ENCODE measurements at places on chromosomes 16 and 17. TPM values are rescaled to one million over a fixed set of nuclear protein-coding genes. Genes with fewer than 3 reads are reported as not detected.
A peak's percentile ranks its signal among the peaks of the same experiment; 100 is the strongest.

Gene ARL5C
- total RNA-seq, result not detected

Gene KRTAP1-1
- not detected for total RNA-seq

Gene LRRC75A
- 23.7 TPM for total RNA-seq

Gene KRT12
- total RNA-seq, result not detected

Gene PRR15L
- total RNA-seq, result not detected

Gene BRICD5
- 7.9 TPM for total RNA-seq

Gene ACSM2A
- total RNA-seq, result not detected

Gene TVP23A
- 2.2 TPM for total RNA-seq

Gene RASD1
- total RNA-seq, result 13.1 TPM

Gene C16orf54
- 41.6 TPM for total RNA-seq

Gene MAF
- total RNA-seq, result 106 TPM

GRCh38 chr17:48426019-48426665 lies 3.9 kb downstream of the SKAP1 start:
- no peak for DNase-seq

GRCh38 chr16:4057439-4057877 lies 58.8 kb downstream of the ADCY9 start:
- no peak for DNase-seq

- DNase-seq, result no peak
Measured at GRCh38 chr17:64277831-64278562, 14.9 kb upstream of the TEX2 start.

DNA sequence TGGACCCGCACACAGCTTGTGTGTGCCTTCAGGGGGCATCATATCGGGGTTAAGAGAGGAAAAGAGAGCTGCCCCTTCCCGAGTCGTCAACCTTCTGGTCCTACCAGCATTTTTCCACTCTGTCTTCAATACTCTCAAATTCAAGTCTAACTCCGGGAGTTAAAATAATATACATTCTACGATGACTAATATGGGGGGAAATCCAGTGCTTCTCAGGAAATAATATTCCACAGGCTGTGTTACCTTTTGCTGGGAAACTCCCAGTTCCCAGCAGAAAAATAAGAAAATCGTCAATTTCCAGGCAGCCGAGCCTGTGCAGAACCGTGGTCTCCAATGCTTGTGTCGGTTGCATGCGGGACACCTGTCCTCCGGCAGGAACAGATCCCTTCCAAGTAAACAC lies 105.0 kb upstream of the FOXF1 start:
- DNase-seq, result no peak

GRCh38 chr16:30131869-30132475 lies 9.0 kb upstream of the MAPK3 start:
- no peak for DNase-seq

DNA sequence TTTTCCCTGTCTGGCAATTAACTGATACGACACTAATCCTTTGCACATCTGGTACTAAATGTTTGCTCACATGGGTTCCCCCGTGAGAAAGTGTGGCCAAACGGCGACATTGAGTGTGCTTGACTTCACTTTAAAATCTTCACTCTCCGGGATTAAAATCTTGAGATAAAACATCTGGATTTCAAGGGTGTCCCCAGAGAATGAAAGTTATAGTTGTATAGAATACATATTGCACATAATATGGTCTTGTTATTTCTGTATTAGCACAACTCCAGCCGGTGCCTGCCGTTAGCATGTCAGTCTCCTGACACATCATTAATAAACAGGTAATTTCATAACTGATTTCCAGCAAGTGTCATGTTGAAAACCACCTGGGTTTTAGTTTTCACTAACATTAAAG lies 749.0 kb upstream of the SOX9 start:
- DNase-seq, result no peak

DNA sequence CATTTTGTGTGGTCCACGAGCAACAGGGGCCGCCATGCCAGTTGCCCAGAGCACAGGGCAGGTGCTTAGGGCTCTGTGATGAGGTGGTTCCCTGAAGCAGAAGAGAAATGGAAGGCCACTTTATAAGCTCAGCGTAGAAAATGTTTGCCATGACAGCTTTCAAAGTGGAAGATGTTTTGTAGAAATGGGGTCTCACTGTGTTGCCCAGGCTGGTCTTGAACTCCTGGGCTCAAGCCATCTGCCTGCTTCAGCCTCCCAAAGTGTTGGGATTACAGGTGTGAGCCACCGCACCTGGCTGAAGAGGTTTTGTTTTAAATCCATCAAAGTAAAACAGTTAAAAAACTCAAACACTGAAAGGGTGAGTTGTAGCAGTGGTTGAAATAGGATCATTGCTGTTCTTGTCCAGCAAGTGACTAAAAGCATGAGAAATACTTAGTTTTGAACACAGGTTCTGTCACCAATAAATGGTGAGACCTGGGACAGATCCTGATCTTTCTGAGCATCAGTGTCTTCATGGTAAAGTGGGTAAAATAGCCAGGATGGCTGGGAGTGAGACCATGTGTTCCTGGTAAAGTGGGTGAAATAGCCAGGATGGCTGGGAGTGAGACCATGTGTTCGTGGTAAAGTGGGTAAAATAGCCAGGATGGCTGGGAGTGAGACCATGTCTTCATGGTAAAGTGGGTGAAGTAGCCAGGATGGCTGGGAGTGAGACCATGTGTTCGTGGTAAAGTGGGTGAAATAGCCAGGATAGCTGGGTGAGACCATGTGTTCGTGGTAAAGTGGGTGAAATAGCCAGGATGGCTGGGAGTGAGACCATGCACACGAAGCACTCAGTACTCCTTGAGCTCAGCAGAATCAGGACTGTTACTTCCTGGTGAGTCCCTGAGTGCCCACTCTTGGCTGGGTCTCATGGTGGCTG lies 46.0 kb downstream of the BANP start:
- DNase-seq, result no peak

GRCh38 chr17:40850293-40850972 lies 16.6 kb downstream of the KRT12 start:
- no peak for DNase-seq

GRCh38 chr17:6138761-6139446 lies 68.7 kb downstream of the WSCD1 start:
- DNase-seq, result no peak

GRCh38 chr17:77366558-77367245 lies 225.9 kb downstream of the SEC14L1 start:
- peak; percentile 78 for DNase-seq

DNA sequence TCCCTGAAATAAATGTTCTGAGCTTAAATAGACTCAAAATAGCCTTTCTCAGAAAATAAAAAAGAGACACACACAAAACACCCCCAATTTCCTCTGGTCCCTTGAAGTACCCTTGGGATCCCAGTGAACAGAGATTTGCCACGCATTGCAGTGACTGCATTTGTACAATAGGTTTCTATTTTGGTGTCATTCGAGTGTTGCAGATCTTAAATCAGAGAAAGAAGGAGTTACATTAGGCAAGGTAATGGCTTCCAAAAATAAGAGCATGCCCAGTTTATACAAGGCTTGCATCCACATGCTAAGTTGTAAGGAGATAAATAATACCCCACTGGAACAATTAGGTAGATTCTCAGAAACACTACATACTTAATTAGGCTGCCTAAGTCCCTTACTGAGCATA lies 2.2 kb downstream of the TOX3 start:
- no peak for DNase-seq

GRCh38 chr17:38870259-38871165 lies 654 bp downstream of the LASP1 start:
- DNase-seq, result peak; percentile 95

- no peak for DNase-seq
Measured at GRCh38 chr16:87431926-87432325, 39.8 kb downstream of the MAP1LC3B start.

DNA sequence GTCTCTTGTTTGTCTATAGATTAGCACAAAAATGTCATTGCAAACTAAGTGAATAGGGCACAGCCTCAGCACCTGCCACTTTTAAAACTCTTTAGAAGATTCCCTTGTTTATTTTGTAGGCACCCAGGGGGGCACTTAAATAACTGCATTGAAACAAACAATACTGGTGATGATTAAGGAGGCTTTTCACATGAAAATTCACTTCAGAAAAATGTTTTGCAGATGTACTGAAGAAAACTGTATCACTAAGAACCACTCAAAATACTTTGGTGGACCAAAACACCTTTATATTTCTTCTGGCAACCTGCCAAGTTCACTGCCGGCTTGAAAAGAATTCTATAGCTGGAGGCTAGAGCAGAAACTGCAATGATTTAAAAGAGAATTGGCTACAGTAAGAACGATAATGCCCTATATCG lies 281.5 kb downstream of the TOX3 start:
- no peak for DNase-seq

GRCh38 chr17:27446569-27447301 lies 9.5 kb upstream of the KSR1 start:
- no peak for DNase-seq

GRCh38 chr17:4548061-4548461 lies 7.1 kb downstream of the MYBBP1A start:
- DNase-seq, result peak; percentile 60

- DNase-seq, result no peak
Measured at GRCh38 chr17:19646788-19647696, 1.5 kb upstream of the ALDH3A2 start.

- no peak for DNase-seq
Measured at GRCh38 chr17:63189930-63190329, 223.9 kb downstream of the TANC2 start.

DNA sequence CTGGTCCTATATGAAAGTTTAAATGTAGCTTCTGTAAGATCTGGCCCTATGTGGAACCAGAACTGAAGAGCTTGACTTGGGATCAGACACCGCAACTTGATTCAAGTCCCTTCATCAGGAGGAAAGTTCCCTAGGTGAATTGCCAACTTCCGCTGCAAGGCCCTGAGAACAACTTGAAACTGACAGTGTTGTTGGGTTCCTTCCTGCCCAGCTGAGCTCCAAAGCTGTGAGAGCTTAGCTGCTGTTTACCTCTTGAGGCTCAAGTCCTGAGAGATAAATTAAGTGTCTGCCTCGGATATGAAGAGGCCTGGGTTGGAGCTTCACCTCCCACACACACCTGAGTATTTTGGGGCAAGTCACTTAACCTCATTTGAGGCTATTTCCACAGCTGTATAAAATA lies 44.7 kb downstream of the REXO5 start:
- no peak for DNase-seq

- no peak for DNase-seq
Measured at GRCh38 chr17:45104029-45104428, 28.3 kb downstream of the PLCD3 start.

GRCh38 chr17:66438101-66438500 lies 135.7 kb downstream of the PRKCA start:
- DNase-seq, result no peak

GRCh38 chr17:65185668-65186382 lies 48.7 kb downstream of the RGS9 start:
- no peak for DNase-seq

- DNase-seq, result no peak
Measured at GRCh38 chr16:15032547-15033308, 23.1 kb downstream of the NTAN1 start.

All from spleen (tissue), 13 donors.